Brain (organoid and tissue), 16 donors: ENCODE measurements at places on chromosomes 1 and 21. TPM values are rescaled to one million over a fixed set of nuclear protein-coding genes. Genes with fewer than 3 reads are reported as not detected.

Gene TIE1
- 13.7 TPM for polyA plus RNA-seq

Gene ATAD3C
- 10.3 TPM for polyA plus RNA-seq

Gene OR2L13
- 2.6 TPM for polyA plus RNA-seq

Gene CASQ2
- 1.4 TPM for polyA plus RNA-seq

Gene PLEKHN1
- polyA plus RNA-seq, result not detected

Gene CSTB
- polyA plus RNA-seq, result 63.4 TPM

Gene UMODL1
- polyA plus RNA-seq, result 3.3 TPM

Gene LRRC8B
- 7.0 TPM for polyA plus RNA-seq
